ENCODE measurements at places on chromosomes 1 and 21. TPM values are rescaled to one million over a fixed set of nuclear protein-coding genes. Genes with fewer than 3 reads are reported as not detected.

DNA sequence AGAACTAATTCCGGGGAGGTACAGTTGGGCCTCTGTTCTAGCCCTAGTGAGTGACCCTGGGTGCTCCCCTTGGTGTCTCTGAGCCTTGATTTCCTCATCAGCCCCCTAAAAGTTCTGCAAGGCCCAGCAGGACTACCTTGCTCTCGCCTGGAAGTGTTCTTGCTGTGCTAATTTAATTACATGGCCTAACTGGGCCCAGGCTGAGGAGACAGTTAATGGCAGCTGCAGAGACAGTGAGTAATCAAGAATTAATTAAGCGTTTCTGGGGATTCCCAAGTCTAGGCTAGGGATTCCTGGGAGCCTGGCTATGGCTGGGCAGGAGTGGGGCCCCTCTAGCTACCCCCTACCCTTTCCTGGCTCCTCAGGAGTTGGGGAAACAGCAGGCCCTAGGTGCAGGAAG lies 24.7 kb upstream of the DMBX1 start:
- DNase-seq: no peak

DNA sequence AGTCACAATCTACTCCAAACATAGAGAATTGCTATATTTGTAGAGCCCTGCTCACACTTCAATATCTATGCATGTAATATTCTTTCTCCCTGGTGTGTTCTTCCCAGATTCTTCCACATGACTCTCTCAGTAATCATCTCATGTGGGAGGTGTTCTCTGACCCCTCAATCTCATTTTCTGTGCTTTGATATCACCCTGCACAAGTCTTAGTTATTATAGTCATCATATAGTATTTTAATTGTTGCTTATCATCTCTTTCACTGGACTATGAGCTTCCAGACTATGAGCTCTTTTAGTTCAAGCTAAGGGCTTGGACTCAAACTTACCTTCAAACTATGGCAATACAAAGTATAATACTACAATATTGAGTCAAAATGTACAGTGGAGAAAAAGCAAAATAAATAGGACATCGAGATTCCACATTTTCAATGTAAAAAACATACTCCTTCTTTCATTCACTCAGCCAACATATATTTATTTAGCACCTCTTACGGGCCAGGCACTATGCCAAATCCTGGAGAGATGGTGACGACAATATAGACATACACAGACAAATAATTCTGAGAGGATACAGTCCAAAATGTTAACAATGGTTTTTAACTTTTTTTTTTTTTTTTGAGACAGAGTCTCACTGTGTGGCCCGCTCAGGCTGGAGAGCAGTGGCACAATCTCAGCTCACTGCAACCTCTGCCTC lies 12.7 kb downstream of the TESK2 start:
- DNase-seq: no peak

The MARK1 gene
- 1.3 TPM for total RNA-seq

- no peak for DNase-seq
These were observed 21.0 kb upstream of the ARF1 start for GRCh38 chr1:228061411-228062084.

The PLPPR4 gene
- total RNA-seq: 0.20 TPM

DNA sequence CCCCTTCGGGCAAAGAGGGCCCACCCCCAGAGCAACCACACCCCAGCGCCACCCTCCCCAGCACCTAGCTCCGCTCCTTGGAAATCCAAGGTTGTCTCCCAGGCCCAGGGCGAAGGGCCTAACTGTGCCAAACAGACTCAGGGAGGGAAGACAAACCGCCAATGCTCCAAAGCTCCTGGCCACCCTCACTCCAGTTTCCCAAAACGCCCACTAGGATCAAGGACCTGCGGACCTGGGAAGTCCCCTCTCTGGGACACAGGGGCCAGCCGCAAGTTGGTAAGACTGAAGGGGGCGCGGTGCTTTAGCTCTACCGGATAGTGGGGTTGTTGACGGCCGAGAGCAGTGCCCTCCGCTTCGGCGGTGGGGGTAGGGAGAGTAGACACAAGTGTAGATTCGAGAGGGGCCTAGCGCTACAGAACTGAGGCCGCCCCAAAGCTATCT lies 581 bp downstream of the IRF6 start:
- no peak for DNase-seq

DNA sequence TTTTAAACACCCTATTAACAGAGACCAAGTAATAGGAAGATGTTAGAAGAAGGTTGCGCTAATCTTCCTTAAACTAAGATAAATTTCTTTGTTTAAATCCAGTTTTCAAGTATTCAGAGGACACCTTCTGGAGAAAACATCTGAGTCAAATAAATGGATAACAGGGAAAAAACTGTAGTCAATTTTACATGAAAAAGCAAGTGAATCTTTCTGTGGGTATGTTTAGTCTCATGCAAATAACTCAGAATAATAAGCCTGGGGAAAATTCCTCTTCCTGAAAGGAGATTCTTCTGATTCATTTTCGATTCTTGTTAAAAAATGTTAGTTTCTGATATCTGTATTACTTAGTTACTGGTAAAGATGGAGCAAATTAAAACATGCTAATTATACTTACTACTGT lies 145.5 kb downstream of the CTH start:
- DNase-seq: no peak

The OR10X1 gene
- not detected for total RNA-seq
